ENCODE measurements at places on chromosomes 5 and 9.
A peak's percentile ranks its signal among the peaks of the same experiment; 100 is the strongest.

- peak; percentile 72 for DNase-seq
Measured at GRCh38 chr5:162209005-162209605, 141.5 kb downstream of the GABRG2 start.

DNA sequence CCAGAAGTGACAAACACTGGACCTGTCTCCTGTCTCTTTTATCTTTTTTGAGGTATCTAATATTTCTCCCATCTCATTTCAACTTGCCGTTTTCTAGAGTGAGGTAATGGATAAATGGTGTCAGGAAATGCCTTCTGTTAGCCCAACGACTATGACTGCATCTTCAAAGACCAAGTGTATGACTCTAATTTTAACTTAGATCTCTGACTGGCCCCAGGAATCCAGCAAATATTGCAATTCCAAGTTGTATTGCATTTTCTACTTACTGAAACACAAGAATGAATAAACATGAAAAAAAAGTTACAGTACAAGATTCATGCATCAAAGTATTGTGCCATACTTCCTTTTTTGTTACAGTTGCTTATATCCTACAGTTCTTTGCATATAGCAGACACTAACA lies 26.3 kb downstream of the SLC28A3 start:
- DNase-seq = no peak

- no peak for DNase-seq
Measured at GRCh38 chr9:76886318-76886717, 19.6 kb downstream of the PRUNE2 start.

DNA sequence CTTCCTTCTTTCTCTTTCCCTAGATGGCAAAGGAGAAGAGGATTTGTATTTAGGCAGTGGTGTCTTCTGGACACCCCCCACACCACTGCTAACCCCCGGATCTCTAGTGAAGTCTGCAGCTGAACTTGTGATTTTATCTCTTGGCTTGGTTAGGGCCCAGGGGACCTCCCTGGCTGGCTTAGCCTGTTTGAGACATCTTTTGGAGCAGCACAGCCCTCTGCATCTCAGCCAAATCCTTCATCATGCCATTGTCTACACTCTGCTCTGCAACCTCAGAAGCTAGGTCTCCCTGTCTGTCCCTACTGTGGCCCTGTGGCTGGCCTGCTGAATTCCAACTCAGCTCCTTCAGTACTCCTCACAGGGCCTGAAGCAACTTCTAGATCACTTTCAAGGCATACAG lies 81.7 kb downstream of the MUSK start:
- DNase-seq = no peak

DNA sequence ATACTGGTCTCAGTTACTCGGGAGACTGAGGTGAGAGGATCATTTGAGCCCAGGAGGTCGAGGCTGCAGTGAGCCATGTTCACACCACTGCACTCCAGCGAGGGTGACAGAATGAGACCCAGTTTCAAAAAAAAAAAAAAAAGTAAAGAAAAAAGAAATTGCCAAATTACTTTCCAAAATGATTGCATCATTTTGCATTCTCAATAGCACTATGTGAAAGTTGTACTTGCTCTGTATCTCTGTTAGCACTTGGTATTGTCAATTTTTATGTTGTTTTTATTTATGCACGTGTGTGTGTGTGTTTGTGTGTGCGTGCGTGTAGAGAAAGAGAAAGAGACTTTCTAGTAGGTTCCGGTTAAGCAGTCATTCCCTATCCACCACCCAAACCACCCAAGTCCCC lies 328.4 kb downstream of the RAB3C start:
- DNase-seq = no peak

- DNase-seq = peak; percentile 92
Measured at GRCh38 chr5:144191998-144192397, 21.3 kb downstream of the KCTD16 start.

- no peak for DNase-seq
Measured at GRCh38 chr5:4640795-4641194, 499.3 kb upstream of the ADAMTS16 start.

- no peak for DNase-seq
Measured at GRCh38 chr9:99116003-99116411, 11.1 kb downstream of the TGFBR1 start.

- DNase-seq = no peak
Measured at GRCh38 chr9:118918180-118918579, 451.1 kb downstream of the BRINP1 start.

Data from common myeloid progenitor, CD34-positive (primary cell).